ENCODE measurements at places on chromosomes 1 and 21.

DNA sequence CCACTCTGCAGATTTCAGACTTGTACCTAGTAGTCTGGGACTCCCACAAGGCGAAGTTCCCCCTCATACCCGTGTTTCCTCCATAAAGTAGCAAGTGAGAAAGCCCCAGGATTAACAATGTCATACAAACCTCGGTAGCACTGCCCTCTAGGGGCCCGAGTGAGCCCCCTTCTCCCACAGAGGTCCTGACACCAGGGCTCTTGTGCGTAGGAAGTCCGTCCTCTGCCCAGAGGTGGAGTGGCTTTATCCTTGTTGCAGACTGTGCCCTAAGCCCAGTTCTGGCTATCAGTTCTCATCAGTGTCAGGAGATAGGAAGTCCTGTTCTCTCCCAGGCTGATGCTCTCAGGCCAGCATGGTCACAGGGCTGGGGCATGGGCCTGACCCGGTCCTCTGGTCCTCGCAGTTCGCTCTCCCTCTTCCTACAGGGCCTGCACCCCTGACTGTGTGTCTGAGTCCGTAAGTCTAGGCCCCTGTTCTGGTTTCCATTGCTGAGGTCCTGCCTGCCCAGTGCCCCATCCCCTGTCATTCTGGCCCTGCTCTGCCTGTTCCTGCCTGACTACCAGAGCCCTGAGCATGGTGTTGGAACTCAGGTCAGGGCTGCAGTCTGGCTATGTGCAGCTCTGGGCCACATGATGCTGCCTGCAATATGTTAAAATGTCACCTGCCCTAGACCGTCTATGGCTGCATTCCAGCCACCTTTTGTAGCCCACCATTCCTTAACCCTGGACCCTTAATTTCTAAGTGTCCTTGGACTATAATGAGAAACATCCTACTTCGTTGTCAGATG lies 285.6 kb downstream of the ASTN1 start:
- no peak for DNase-seq

- no peak for DNase-seq
Observed at GRCh38 chr1:68938051-68938666, 441.3 kb upstream of the DEPDC1 start.

GRCh38 chr1:115829023-115829674 lies 11.8 kb downstream of the NHLH2 start:
- DNase-seq: peak; percentile 21

- DNase-seq: no peak
Observed at GRCh38 chr1:147245586-147246021, 3.1 kb downstream of the CHD1L start.

DNA sequence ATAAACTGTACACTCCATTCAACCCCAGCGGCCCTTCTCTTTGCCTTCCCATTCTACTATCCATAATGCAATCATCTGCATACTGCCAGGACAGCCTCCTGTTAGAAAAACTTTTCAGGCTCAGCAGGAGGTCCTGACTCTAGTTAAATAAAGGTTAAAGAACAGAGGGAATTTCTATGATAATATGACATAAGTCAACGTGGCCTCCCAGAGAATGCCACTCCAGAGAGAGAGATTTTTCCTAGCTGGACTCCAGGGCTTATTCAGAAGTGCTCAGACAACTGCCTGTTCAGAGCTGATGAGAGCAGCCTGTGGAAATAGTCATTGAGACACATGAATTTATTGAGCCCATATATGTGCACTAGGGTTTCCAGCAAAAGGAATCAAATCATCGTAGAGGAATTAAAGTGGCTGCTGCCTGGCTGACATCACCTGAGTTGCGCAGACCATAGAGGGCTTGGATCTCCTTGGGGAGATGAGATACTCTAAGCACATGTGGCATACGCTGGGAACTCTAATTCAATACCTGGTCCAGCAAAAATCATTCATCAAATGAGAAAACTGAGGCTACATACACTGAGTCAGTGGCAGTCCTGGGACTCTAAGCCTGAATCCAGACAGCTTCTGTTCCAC lies 736.2 kb downstream of the PTPRU start:
- DNase-seq: no peak

DNA sequence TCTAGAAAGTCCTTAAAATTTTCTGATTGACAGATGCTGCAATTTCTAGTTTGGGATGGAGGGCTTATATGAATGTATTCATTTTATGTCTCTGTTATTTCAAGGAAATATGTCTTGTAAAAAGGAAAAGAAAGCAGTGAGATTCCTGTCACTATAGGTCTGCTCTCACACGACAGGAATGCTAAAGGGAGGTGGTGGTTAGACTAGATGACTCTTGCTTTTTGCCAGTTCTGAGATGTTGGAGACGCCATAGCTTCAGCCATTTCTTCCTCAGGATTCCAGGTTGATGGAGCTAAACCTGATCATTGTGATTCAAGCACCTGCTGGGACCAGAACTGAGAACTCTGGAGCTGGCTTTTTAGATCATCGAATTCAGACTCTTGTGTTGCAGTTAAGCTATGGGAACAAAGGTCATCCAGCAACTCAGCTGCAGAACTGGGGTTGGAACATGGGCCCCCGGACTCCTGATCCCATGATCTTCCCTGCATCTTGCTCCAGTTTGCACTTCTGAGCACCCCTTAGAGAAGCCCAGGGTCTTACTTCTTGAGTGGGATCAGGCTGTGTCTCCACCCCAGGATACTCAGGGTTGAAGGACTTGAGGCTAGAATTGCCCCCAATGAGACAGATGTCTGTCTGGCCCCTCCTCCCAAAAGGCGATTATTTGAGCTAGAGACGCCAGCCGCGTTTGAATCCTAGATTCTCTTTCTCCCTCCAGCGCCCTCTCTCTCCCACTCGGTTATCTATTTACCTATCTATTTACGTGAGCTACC lies 46.7 kb upstream of the FOXO6 start:
- DNase-seq: no peak

DNA sequence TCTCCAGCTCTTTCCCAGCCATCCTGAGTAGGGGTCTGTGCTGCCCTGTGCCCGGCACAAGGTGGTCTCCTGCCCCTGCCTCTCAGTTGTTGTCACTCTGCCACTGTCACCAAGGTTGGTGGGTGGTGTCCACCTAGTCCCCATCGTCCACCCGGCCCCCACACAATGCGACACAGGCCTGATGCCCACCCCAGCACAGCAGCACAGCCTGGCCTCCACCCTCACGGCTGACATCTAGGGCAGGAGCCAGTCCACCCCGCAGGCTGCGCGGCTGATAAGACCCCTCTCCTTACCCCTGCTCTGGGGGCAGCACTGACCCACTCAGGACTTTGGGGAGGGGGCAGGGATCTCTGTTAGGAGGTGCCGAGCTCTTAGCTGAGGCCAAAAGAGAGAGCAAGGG lies 198.3 kb downstream of the LIPI start:
- no peak for DNase-seq

- DNase-seq: peak; percentile 61
Observed at GRCh38 chr1:178344513-178345091, 152.2 kb downstream of the CLEC20A start.

Measured in ACHN (cell line).